Immature natural killer cell (primary cell): ENCODE measurements at places on chromosomes 2 and 18.
A peak's percentile ranks its signal among the peaks of the same experiment; 100 is the strongest.

- DNase-seq: no peak
- H3K36me3 ChIP-seq: peaks cover 4% of the 10 kb centered on the region
- peaks cover 1% of the 10 kb centered on the region for H3K27me3 ChIP-seq
- H3K4me3 ChIP-seq: no peak overlapping the region
- H3K4me1 ChIP-seq: no peaks in the 10 kb centered on the region
Measured at GRCh38 chr2:208224802-208225201, 30.1 kb downstream of the IDH1 start.

- H3K4me1 ChIP-seq: no peaks in the 10 kb centered on the region
- no peak overlapping the region for H3K4me3 ChIP-seq
Measured at GRCh38 chr2:71557321-71557720, 104.0 kb downstream of the DYSF start.

DNA sequence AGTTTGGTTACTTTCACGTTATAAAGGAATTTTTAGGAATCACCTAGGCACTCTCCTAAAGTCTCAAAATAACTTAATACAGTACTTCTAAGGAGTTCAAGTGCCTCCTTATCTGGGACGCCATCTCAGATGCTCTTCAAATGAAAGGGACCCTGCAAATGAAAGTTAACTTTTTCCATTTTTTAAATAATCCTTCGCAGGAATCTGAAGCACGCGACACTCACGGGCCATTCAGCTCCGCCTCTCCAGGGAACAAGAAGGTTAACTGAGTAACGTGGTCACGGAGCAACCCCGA lies 537 bp upstream of the ZC3H15 start:
- H3K27me3 ChIP-seq: peaks cover 14% of the 10 kb centered on the region
- H3K4me3 ChIP-seq: peak overlapping the region; percentile 99
- H3K27ac ChIP-seq: peak overlapping the region; percentile 99
- H3K4me1 ChIP-seq: peaks cover 68% of the 10 kb centered on the region
- H3K36me3 ChIP-seq: no peaks in the 10 kb centered on the region
- DNase-seq: no peak

- H3K4me1 ChIP-seq: peaks cover 22% of the 10 kb centered on the region
- H3K4me3 ChIP-seq: no peak overlapping the region
- H3K27me3 ChIP-seq: peaks cover 6% of the 10 kb centered on the region
- DNase-seq: no peak
- peak overlapping the region; percentile 40 for H3K27ac ChIP-seq
Measured at GRCh38 chr18:49023938-49024803, 73.4 kb upstream of the SMAD7 start.

DNA sequence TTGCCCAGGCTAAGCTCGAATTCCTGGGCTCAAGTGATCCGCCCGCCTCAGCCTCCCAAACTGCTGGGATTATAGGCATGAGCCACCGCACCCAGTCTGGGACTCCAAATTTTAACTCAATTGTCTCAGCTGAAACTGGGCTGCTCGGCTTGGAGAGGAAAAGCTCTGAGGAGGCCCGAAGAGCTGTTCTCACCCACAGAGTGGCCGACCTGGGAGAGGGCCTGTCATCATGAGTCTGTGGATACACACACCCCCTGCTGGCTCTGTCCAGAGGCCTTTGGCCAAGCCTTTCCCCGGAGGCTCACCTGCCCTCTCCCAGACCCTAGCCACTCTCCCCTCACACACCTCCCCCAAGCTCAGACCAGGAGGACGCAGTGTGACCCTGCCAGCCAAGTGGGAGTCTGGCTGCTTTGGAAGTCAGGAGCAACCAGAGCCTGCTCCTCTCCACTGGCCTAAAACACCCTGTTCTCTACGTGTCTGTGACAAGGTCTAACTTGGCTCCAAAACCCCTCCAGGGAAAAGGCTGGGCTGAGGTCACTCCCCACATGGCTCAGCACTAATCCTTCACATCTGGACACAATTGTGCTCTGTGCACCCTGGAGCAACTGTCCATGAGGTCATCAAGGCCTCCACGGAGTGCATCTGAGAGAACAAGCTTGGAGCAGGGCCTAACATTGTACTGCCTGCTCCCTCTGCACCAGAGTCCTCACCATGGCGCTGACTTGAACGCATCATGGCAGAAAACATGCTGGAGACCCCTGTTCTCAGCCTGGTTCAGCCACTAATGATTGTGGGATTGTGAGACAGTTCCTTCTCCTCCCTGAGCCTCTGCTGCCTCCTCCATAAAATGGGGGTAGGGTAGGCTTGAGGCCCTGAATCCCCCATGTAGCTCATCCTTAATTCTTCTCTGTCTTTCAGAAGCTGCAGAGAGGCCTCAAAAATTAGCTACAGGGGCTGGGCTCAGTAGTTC lies 49.9 kb upstream of the RAB6C start:
- no peaks in the 10 kb centered on the region for H3K4me1 ChIP-seq
- H3K27ac ChIP-seq: no peak overlapping the region
- H3K4me3 ChIP-seq: no peak overlapping the region

- peaks cover 4% of the 10 kb centered on the region for H3K36me3 ChIP-seq
- peaks cover 46% of the 10 kb centered on the region for H3K4me1 ChIP-seq
- no peak for DNase-seq
- H3K4me3 ChIP-seq: peak overlapping the region; percentile 34
- H3K27ac ChIP-seq: no peak overlapping the region
Measured at GRCh38 chr2:63059793-63060471, 9.3 kb downstream of the OTX1 start.
